ENCODE measurements at places on chromosomes 12 and 14.

GRCh38 chr14:51490205-51490604 is 161.5 kb upstream of the FRMD6 start:
- no peak for DNase-seq

DNA sequence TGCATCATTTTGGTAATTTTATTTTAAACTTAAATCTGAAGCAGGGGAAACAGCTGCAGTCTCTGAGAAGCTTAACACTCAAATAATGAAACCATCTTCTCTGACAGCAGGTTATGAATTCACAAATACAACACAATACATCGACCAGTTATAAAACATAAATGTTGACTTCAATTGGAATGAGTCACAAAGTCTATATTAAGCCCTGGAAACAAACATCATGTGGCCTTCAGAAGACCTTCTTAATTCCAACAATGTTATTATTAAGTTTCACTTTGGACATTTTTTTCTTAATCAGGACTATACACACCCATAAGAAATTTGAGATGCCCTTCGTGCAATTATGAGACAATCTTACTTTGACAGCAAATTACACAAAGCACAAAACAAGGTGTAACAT is 68.9 kb downstream of the CEP128 start:
- DNase-seq: no peak

- DNase-seq: no peak
Observed at GRCh38 chr14:103555559-103556337, 6.7 kb downstream of the BAG5 start.

GRCh38 chr14:75993567-75994041 is 8.0 kb downstream of the IFT43 start:
- DNase-seq: no peak

GRCh38 chr12:43370263-43370662 is 181.7 kb downstream of the ADAMTS20 start:
- DNase-seq: no peak

DNA sequence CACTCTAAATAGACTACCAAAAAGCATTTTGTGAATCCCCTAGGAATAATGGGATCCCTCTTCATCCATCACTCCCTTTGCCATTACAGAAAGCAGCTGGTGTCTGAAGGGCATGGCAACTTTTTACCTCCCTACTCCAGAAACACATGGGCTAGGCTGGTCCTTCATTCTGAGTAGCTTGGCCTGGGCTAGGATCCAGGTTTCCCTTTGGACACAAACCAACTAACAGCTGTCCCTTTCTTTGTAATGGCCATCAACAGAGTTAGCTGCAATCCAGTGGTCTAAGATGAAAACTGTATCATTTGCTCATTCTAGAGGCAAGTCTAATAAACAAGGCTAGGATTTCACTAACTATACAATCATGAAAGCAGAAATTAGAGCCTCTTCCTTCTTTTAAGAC is 7.4 kb downstream of the GRIN2B start:
- no peak for DNase-seq

DNA sequence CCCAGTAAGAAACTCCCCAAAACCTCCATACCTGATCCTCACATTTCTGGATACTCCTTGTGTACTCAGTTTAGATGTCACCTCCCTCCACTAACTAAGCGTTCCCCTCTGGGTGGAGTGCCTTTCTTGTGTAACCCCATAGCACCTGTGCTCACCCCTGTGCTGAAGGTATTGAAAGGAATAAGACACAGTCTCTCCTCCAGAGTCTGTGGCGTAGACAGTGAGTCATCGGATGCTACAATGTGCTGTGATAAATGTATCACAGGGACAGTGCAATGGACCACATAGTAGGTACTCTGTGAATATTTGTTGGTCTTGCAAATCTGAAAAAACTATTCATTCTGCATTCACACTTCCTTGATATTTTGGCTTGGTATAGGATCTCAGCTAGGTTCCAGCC is 30.8 kb downstream of the TSPAN9 start:
- no peak for DNase-seq

DNA sequence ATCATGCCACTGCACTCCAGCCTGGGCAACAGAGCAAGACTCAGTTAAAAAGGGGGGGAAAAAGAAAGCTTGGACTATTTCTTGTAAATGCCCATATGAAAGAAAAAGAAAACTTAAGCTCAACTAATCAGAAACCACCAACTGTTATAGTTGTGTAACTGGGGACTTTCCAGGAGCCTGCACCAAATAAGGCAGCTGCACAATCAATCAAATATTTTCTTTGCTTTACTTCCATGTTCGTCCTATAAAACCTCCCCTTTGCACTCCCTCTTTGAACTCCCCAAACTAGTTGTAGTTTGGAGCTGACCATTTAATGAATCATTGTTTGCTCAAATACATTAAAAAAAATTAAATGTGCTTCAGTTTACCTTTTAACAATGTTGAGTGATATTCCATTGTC is 54.9 kb downstream of the OTOGL start:
- DNase-seq: no peak

DNA sequence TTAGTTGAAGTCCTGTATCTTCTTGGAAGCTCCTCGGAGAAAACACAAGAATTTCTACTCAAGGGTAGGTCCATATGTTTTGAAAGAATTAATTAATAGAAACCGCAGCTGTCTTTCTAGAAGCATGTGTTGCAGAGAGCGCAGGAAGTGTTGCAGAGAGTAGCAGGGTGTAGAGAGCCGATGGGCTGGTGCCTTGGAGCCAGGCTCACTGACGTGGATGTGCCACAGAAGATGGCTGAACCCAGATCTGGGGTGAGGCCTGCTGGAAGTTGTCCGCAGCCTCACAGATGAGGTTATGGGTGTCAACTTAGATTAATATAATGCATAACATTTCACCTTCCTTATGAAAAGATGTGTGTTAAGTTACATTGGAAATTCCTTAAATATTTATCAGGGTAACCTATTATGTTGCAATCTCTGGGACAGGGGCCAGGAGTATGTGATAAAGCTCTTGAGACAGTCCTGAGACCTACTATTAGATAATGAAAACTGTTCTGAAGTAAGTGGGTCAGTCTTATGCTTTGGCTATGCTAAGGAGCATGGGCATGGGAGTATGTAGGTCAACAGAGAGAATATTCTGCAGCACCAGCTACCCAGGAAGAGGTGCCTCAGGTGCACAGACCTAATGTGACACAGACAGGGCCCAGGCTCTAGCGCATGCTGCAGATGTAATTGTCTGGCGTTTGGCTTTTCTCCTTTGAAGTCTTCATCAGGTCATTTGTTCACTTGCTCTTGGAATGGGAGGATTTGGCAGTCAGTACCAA is 973.3 kb downstream of the BCL11B start:
- DNase-seq: no peak

DNA sequence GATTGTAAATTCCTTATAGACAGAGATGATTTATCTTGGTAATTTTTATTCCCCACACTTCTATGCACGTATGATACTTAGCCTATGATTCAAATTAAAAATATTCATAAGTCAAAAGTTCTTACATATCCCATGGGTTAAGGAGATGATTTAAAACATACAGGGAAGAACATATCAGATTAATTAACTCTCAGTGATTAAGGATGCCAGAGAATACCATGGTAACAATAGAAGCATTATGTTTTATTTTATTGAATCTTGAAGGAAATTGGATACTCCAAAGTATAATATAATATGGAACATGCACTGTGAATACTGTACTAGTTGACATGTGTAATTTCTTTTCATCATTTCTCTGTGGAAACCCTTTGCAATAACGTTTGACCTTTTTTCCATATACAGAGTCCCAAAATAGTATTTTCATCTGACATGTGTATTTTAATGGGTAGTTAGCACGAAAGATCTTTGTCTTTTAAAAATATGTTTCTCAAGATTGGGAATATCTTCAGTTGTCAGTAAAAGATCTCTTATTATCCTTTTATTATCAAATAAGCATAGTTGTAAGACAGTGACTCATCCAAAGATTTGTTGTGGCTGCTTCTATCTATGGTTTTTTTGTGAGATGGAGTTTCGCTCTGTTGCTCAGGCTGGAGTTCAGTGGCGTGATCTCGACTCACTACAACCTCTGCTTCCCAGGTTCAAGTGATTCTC is 166.7 kb downstream of the RAD51B start:
- DNase-seq: no peak

- DNase-seq: no peak
Observed at GRCh38 chr12:24746006-24746671, 202.8 kb downstream of the BCAT1 start.

DNA sequence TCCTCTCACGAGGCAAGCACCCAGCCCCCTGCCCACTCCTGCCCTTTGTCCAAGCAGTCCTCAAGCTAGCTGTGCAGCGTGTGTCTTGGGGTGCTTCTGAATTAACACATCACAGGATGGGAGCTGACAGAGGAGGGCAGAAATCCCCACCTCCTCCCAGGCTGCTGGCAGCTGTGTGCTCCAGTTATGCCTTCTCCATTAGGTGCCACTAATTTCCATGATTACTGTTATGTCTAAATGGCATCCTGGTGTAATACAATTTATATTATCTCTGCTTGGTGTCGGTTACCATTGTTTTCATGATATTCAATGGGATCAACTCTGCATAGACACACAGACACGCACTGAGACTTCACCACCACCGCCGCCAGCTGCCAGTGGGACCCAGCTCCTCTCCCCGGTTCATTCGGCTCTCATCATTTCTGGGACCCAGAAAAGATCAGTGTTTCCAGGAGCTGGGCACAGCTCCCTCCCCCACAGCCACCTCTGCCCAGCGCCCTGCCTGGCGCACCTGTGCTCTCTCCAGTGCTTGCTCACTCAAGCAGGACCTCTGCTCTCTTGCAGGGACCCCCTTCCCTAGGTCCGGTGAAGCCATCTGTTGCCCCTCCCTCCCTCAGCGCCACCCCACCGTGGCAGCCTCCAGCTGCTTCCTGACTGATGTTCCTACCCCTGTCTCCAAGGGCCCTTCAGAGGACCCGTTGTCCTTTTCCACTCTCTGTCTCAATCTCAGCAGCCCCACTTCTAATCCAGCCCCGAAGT is 167.5 kb upstream of the FKBP4 start:
- no peak for DNase-seq

GRCh38 chr14:49886523-49886922 is 6.4 kb upstream of the ARF6 start:
- no peak for DNase-seq

- no peak for DNase-seq
Observed at GRCh38 chr14:104317975-104318557, 179.7 kb downstream of the KIF26A start.

DNA sequence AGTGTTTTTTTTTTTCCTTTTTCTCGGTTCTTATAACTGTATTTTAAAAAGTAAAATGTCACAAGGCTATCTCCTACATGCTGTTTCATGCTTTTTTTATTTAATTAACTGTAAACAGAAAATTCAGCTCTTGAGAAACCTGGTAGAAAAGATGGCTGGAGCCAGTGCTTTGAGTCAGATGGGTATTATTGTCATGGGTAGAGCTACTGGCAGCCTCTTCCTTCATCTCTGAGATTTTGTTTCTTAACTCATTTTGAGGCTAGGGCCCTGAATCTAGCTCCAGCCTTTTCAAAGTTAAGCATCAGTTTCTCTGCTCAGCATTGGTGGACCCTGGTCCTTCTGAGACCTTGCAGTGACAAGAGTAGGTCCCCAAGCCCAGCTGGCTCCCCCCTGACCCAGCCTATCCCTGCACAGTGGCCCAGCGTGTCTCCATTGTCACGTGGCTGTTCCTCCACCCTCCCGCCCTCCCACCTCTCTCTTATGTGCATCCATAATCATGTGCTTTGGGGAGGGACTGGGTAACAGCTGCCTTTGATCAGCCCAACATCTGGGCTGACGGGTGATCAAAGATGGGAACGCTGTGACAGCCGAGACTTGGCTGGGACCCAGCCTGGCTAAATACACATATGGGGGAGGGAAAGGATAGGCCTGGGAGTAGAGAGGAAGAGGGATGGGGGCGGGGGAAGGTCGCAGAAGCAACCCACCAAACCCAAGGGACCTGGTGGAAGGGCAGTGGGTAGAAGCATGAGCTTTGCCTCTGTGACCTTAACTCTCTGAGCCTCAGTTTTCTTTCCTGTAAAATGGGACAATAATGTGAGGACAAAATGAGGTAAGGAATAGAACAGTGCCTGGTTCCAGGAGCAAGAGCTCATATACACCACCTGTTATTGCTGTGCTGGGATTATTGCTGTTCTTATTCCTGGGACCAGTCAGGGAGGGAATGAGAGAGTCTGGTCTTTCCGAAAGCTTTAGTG is 24.4 kb upstream of the RBM19 start:
- no peak for DNase-seq

GRCh38 chr14:93160353-93160801 is 24.3 kb downstream of the MOAP1 start:
- DNase-seq: no peak

DNA sequence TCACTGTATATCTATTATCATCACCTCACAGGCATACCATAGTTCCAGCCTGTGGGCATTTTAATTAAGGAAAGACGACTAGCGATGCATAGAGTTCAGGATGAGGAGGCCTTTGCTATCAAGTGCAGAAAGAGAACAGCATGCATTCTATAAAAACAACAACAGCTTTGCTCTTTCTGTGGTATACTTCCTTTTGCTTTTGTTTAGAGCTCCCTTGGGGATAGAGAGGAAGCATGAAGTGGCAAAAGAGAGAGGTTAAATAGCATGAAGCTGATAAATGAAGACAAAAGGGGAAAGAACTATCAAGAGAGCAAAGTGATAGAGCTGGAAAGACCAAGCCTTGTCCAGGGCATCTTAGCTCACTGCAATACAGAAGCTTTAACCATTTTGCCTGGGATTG is 23.5 kb downstream of the IFNG-AS1 start:
- DNase-seq: no peak

GRCh38 chr12:14979468-14979867 is 6.6 kb downstream of the PDE6H start:
- no peak for DNase-seq

GRCh38 chr12:1279050-1279449 is 288.0 kb downstream of the ERC1 start:
- DNase-seq: no peak

DNA sequence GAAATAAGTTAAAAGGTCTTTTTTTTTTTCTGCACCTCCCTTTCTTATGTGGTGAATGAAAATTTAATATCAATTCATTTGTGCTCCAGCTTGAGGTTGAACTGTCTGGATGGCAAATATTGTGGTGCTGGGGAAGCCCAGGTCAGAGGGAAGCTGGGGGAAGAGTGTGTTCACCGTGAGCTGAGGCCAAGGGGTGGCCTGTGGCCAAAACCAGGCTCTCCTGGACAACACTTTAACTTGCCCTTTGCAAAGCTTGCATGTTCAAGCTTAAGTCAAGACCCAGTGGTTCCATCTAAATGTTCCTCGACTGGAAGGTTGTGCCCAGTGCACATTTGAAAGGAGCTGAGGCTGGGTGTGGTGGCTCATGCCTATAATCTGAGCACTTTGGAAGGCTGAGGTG is 28.8 kb downstream of the DRAM1 start:
- DNase-seq: no peak

Data from stimulated activated CD4-positive, alpha-beta T cell treated with anti-CD3 and anti-CD28 coated beads, Interleukin-2, amount 100 ng/mL, for 4 hours (primary cell).